Stimulated activated CD4-positive, alpha-beta T cell treated with anti-CD3 and anti-CD28 coated beads, Interleukin-12 subunit alpha, Interleukin-12 subunit beta, amount 100 ng/mL, for 48 hours (primary cell): ENCODE measurements at places on chromosomes 2 and 18.

DNA sequence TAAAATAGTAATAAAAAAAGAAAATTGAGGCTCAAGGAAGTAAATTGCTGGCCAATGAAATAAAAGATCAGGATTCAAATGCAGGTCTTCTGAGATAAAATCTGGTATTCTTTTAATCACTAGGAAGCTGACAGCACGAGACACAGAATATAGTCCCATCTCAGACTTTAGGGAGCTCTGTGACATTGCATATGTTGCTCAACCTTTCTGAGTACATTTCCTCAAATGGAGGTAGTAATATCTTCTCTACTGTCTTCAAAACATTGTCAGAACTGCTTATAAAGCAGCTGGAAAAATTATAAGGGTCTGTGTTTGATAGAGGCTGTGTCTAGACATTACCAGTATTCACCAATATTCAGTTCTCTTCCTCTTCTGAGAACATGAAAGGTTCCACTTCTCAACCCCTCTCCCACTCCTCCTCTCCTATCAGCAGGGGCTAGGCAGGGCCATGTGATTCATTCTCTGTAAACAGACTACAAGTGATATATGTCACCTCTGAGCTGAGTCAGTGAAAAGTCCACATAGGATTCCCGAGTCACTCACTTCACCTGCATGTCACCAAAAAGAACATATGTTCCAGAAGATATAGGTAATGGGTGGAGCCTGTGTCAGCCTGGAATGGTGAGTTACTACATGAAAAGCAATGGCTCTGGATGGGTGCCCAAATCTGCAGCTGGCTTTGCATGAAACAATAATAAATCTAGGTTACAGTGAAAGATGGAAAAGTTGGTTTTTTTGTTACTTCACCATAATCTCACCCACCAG lies 7.1 kb downstream of the KCNE4 start:
- no peak for DNase-seq

DNA sequence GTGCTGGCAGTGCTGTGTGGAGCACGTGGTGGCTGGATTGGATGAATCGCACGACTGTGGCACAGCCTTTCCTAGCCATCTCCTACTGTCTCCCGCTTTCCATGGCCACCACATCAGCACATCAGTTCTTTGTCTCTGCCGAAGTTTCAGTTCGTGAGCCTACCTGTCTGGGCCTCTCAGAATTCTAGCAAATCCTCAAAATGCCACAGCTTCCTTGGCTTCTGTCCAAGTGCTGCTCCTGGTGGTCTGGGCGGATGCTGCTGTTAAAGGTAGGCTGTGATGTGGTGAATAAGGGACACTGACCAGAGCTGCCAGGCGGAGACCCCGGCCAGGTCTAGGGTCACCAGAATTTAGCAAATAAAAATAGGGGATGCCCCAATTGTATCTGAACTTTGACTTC lies 237.4 kb downstream of the LPIN1 start:
- DNase-seq, result no peak

DNA sequence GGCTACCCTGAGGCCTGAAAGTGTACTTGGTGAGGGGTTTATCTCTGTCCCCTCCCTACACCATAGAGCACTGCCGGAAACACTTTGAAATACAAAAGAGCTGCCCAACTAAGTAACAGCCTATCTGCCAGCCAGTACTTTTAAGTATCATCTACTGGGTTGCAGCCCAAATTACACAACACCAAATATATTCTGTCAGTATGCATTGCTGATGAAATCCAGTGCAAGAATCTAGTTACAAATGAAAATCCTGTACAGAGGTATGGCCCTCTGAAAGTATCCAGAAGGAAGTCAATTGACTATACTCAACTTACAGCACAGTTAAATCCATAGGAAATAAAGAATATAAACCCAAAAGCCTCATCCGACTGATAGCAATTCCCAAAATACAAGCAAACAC lies 280.8 kb downstream of the CCDC85A start:
- no peak for DNase-seq

- no peak for DNase-seq
Observed at GRCh38 chr2:145931781-145932395, 1412.0 kb upstream of the ZEB2 start.

GRCh38 chr2:37561615-37562569 lies 109.5 kb downstream of the CDC42EP3 start:
- DNase-seq, result no peak

DNA sequence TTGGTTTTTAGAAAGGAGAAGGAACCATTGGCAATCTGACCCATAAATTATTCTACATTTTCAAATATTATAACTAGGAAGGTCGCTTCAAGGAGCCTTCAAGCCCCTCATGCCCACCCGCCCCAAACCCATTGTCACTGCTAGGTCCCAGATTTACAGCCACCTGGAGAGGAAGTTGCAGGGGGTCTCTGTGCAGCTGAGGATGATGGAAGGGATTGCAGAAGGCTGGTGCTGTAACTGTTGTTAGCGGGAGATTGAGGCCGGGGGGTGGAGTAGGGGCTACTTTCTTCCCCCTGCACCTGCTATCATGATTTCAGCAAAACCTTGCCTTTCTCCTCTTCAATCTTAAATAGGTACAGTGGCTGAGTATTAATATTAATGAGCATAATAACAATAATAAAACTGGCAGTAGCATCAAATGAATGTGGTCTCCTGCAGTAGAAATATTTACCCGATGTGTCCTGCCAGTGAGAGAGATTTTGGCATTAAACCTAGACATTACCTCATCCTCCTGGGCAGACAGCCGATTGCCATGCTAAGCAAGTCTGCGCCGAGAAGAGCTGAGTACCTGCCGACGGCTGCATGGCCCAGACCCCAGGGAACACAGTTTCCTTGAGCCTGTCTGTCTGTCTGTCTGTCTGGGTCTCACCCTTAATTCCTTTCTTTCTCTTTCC lies 225.4 kb downstream of the FAM210A start:
- DNase-seq, result no peak

DNA sequence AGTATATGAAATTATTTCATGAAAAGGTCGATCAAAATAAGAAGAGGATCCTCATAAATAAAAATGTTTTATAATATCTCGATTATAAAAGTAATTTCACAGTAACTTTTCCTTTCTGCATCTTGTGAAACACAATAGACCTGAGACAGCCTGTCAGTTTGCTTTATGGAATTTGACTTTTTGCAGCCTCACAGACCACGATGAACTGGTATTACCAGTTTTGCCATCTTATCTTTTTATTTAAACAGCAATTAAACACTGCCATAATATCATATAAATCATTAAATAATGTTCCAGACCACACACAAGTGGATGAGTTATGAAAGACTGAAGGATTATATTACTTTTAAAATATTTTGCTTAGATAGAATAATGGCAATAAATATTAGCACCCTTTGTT lies 10.7 kb upstream of the GALNT3 start:
- no peak for DNase-seq

DNA sequence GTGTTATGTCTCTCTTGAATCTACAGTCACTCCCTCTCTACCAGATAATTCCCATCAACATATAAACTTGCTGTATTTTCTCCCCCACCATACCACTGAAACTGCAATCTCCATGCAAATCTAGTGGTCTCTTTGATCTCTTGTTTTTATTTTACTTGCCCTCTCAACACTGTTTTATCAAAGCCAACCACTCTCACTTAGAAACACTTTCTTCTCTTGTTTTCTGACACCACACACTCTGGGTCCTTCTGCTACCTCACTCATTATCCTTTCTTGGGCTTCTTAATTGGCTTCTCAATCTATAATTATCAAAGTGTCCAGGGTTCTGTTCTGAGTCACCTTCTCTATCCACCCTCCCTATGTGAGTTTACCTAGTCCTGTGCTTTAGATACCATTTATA lies 2.0 kb upstream of the MCFD2 start:
- DNase-seq, result no peak

GRCh38 chr2:208172125-208172524 lies 8.7 kb upstream of the CRYGA start:
- no peak for DNase-seq

GRCh38 chr2:158676696-158677095 lies 118.4 kb upstream of the DAPL1 start:
- DNase-seq, result no peak

DNA sequence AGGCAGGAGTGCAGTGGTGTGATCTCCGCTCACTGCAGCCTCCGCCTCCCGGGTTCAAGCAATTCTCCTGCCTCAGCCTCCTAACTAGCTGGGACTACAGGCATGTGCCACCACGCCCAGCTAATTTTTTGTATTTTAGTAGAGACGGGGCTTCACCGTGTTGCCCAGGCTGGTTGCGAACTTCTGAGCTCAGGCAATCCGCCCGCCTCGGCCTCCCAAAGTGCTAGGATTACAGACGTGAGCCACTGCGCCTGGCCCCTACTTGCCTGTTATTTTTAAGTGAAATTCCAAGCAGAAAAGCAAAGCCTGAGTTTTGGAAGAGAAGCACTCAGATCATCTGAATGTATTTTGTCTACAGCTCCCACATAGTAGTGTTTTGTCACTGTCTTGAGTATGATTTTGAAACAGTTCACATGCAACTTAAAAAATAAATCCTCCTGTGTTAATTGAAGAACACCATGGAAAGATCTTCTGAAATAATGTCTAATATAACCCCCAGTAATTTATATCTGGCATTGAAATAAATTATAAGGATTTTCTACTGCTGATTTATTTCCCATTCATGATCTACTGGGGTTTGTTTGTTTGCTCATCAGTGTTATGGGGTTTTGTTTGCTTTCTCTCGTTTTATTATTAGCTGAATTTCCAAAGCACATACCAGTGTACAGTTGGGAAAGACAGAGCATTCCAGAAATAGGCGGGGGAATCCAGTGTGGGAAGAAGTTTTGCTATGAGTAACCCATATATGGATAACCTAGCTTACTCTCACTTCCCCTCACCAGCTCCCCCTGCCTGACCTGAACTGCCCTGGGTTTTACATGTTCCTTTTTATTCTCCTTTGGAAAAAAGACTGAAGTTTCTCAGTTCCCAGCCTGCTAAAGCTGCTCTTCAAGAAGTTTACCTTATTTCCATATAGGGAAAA lies 80.1 kb upstream of the MAP3K20 start:
- no peak for DNase-seq

- no peak for DNase-seq
Observed at GRCh38 chr2:237441605-237442274, 27.8 kb upstream of the COL6A3 start.

DNA sequence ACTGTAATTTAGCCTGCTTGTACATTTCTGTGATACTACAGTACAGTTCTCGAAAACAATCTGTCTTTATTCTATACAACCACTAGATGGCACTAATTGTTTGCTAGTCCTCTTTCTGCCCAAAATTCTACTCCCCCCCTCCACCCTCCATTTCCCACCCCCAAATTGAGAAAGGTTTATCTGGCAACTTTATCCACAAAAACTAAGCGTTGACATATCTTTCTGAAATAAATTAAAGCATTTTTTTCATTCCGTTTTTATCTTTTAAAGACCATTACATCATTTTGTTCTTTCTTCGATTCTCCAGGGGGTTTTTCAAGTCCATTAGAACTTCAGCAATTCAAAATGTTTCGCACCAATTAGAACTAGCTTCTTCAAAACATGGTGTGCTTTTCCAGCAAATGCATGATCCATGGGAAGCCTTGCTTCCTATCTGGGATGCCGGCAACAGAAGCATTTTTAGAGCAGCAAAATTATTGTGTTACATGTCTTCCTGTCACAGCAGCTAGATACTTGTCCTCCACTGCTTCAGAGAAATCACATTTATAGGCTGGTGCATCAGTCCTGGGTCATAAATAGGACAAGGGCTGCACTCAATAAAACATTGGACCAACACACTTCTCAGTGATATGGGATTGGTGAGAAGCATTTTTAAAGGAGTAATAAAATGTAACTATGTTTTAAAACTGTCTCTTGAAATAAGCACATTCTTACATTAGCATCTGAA lies 241.3 kb downstream of the PAX3 start:
- no peak for DNase-seq

- DNase-seq, result no peak
Observed at GRCh38 chr2:131724019-131724418, 196.3 kb downstream of the CCDC74A start.

- DNase-seq, result no peak
Observed at GRCh38 chr2:25844089-25844488, 34.2 kb downstream of the ASXL2 start.

GRCh38 chr2:226837787-226838603 lies 2.1 kb downstream of the RHBDD1 start:
- DNase-seq, result no peak
